ENCODE measurements at places on chromosomes 4 and X.

DNA sequence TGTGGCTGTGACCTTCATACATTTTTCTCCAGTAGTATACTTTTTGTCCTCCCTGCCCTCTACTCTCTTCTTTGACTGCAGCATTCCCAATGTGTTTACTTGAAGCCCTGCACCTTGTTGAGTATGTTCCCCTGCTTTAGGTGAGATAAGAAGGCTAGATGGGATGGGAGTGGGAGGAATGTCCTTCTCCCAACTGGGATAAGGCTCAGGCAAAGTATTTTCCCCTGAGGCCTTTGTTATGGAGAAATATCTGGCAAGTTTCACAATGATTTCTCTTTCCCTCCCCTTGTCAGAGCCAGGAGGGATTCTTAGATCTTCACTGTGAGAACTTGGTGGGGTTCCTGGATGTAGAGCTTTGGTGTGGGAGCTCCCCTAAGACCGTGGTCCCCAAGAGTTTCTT is 131.8 kb downstream of the CLCN5 start:
- no peak for DNase-seq

GRCh38 chr4:73701116-73701515 is 39.3 kb upstream of the CXCL8 start:
- no peak for DNase-seq

- DNase-seq: no peak
These were observed 1.6 kb downstream of the RAB33A start for GRCh38 chrX:130173190-130173895.

GRCh38 chr4:177250056-177250696 is 59.5 kb upstream of the NEIL3 start:
- DNase-seq: peak; percentile 58

- no peak for DNase-seq
These were observed 894.4 kb downstream of the FAT4 start for GRCh38 chr4:126209147-126209546.

DNA sequence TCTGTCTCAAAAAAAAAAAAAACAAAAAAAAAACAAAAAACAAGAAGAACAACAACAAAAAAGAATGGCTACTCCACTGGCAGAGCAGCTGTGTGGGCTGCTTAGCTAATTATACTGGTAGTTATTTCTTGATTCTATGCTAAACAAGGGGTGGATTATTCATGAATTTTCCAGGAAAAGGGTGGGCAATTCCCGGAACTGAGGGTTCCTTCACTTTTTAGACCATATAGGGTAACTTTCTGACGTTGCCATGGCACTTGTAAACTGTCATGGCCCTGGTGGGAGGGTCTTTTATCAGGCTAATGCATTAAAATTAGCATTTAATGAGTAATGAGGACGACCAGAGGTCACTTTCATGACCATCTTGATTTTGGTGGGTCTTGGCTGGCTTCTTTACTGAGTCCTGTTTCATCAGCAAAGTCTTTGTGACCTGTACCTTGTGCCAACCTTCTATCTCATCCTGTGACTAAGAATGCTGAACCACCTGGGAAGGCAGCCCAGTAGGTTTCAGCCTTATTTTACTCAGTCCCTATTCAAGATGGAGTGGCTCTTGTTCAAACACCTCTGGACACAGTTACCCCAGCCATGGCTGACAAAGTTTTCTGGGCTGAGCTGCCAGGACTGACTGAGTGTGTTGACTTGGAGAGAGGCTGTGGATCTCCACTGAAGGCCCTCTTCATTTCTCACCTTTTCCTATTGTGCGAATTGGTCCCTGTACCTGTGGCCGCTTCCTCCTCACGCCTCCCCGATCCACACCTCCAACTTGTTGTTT is 1.3 kb upstream of the OCIAD2 start:
- no peak for DNase-seq

DNA sequence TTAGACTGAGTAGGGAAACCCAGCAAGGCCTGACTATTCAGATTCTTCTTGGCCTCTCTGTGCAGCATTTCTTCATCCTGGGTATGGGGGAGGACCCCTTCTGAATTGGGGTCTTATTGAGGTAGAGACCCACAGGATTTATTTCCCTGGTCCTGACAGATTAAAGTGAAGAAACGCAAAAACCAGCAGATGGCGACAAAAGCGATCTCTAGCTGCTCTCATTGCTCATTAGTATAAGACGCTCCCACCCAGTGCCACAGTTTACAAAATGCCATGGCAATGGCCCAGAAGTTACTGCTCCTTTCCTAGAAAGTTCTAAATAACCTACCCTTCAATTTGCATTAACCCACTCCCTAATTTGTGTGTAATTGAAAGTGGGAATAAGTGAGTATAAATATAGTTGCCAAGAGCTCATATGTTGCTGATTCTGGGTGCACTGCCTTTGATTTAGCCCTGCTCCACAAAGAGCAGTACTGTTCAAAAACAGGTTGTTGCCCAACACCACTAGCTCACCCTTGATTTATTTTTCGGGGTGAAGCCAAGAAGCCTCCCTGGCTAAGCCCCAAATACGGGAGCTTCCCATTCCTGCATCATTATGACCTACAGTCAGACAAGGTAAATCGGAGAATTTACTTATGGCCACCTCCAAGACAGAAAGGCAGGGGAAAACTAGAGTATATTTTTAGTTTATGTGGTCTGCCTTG is 3.7 kb upstream of the BEX4 start:
- peak; percentile 38 for DNase-seq

- DNase-seq: no peak
These were observed 2.3 kb downstream of the FRMPD3 start for GRCh38 chrX:107451731-107452130.

- no peak for DNase-seq
These were observed 214.2 kb downstream of the GPC3 start for GRCh38 chrX:133771086-133771646.

- no peak for DNase-seq
These were observed 16.8 kb downstream of the CD38 start for GRCh38 chr4:15794905-15795304.

DNA sequence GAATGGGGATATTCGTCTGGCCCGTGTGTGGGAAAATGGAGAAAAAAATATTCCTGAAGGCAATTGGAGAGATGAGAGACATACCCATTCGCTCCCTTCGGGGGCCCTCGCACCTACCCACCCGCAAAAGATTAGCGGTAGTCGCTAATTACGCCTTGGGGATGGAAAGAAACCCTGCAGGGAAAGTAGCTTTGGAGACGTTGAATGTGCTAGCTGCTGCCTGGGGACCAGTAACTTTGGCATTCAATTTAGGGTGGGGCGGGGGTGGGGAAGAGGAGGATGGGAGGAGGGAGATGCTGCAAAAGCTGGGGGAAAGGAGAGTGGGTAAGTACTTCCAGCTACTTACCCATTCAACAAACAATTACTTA is 407 bp upstream of the ZC4H2 start:
- DNase-seq: no peak

GRCh38 chr4:10021653-10022023 is 341 bp upstream of the SLC2A9 start:
- no peak for DNase-seq

GRCh38 chr4:67678612-67679011 is 22.3 kb downstream of the UBA6 start:
- no peak for DNase-seq

DNA sequence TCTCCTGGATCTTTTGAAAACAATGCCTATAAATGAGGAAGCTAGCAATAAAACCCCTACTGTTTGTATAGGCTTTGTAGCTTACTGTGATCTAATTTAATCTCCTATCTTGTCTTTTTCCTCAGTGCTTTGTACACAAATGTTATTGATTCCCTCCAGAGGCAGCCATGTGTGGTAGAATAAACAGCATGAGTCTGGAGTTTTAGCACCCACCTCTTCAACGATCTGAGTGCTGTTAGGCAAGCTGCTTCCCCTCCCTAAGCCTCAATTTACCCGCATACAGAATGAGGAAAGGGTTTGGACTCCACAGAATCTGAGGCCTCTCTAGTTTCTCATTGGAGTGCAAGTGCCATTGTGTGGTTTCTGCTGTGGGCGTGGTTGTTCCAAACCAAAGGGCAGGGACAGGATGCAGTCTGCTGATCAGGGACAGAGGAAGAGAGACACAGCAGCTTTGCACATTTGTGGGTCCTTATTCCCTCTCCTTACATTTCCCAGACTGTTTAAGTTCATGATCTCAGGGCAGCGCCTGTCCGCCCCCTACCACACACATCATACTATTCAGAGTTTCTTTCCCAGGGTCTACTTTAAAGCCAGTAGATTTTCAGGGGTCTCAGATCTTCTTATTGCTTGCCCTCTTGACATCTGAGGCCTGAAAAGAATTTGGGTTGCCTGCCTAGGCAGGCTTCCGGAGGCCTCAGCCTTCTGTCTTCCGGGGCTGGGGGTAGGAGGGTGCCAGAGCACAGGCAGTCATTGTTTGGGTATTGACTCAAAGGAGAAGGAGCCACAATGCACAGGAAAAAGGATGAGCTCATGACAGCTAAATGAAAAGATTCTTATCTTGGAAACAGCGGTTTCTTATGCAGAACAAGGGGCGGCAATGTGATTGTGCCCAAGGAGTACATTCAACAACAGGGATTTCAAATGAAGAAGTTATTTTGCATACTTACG is 114.9 kb upstream of the TEX13D start:
- peak; percentile 55 for DNase-seq

GRCh38 chrX:106791495-106791894 is 11.0 kb upstream of the TBC1D8B start:
- no peak for DNase-seq

GRCh38 chr4:5527211-5527610 is 181.1 kb downstream of the EVC2 start:
- no peak for DNase-seq

DNA sequence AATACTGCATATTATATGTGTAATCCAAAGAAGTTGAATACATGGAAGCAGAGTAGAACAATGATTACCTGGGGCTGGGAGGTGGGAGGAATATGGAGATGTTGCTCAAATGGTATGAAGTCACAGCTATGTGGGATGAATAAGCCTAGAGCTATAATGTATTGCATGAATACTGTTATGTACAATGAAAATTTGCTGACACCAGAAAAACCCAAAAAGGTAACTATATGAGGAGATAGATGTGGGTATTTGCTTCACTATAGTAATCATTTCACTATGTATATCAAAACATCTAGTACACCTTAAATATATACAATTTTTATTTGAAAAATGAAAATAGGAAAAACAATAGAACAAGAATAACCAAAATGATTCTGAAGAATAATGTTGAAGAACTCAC is 11.2 kb downstream of the PAGE3 start:
- no peak for DNase-seq

GRCh38 chr4:141126769-141127168 is 6.5 kb downstream of the RNF150 start:
- no peak for DNase-seq

GRCh38 chrX:17860179-17860780 is 818 bp downstream of the RAI2 start:
- DNase-seq: no peak

GRCh38 chr4:186845137-186845842 is 121.6 kb upstream of the FAT1 start:
- no peak for DNase-seq

GRCh38 chrX:109264878-109265277 is 217.0 kb downstream of the GUCY2F start:
- no peak for DNase-seq

DNA sequence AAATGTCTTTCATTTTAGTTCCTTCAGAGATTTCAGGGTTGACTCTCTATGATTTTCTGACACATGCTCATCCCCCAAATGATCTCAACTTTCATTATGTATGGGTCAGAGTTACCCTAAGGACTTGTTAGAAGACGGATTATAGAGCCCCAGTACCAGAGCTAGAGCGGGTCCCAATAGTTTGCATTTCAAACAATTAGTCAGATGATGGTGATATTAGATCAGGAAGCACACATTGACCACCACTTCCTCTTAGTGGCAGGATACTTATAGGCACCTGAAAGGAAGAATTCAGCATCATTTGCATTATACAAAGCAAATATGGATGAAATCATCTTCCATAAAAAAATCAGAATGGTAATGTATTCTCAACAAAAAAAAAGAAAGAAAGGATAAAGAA is 106.1 kb downstream of the GALNTL6 start:
- no peak for DNase-seq

- no peak for DNase-seq
These were observed 11.2 kb upstream of the MID1 start for GRCh38 chrX:10631416-10632145.

DNA sequence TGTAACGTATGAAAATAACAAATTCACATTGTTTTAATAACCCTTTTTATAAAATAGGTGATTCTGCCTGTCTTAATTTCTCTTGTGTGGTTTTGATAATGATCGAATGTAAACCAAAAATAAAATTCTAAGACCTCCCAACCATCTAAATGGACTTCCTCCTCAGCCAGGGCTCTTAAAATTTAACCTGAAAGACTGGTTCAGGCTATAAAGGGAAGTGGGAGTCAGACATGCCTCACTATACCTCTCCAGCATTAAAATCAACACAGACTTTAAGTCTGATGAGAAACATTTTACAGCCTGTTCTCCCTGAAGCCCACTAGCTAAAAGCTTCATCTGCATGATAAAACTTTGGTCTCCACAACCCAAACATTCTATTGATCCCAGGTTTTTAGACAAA is 97.6 kb upstream of the STIM2 start:
- DNase-seq: no peak

DNA sequence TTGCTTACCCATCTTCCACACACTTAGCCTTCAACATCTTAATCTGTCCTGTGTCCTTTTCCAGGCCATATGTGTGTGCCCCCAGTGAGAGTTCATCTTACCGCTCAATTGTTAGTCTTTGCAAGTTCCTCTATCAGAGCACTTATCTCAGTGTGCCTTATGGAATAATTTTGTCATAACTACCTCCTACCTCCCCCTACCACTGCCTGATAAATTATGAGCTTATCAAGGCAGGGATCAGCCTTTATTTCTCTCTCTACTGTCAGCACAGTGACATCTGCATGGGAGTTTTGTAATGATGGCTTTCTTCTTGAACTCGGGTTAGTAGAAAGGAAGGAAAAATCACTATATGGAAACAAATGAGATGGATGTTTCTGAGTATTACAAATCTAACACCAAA is 53.2 kb downstream of the MTM1 start:
- DNase-seq: no peak

DNA sequence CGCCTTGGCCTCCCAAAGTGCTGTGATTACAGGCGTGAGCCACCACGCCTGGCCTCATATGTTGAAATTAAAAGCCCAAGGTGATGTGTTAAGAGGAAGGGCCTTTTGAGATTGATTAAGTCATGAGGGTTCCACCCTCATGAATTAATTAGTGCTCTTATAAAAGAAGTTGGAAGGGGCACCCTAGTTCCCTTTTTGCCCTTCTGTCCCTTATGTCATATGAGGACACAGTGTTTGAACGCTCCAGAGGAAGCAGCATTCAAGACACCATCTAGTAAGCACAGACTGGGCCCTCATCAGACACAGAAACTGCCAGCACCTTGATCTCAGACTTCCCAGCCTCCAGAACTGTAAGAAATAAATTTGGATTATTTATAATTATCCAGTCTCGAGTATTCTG is 5.1 kb upstream of the APLN start:
- DNase-seq: no peak

GRCh38 chrX:129953881-129954280 is 28.6 kb upstream of the BCORL1 start:
- no peak for DNase-seq

- no peak for DNase-seq
These were observed 23.6 kb downstream of the SH3KBP1 start for GRCh38 chrX:19863857-19864223.
